Fibroblast of lung (primary cell): ENCODE measurements at places on chromosomes 7 and 10.

DNA sequence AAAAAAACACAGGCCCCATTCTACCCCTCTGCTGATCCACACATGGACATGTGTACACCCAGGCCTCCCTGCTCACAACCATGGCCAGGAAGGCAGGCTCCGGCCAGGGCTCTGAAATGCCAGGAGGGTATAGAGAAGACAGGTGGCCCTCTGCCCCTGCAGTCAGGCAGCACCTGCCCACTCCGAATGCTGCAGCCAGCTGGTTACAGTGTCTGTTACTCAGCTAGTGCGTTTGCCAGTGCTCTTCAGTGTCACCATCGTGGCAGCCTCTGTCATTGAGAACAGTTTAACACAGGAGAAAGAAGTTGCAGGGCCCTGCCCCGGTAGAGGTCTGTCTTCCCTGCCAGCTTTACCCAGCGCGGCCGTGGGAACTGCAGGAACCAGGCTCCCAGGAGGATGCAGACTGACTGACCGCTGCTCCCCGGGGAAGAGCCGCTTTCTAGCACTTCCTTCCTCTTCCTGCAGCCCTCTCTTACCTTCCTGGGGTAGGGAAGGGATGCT, 128.8 kb upstream of the FAM20C start:
- DNase-seq: no peak

DNA sequence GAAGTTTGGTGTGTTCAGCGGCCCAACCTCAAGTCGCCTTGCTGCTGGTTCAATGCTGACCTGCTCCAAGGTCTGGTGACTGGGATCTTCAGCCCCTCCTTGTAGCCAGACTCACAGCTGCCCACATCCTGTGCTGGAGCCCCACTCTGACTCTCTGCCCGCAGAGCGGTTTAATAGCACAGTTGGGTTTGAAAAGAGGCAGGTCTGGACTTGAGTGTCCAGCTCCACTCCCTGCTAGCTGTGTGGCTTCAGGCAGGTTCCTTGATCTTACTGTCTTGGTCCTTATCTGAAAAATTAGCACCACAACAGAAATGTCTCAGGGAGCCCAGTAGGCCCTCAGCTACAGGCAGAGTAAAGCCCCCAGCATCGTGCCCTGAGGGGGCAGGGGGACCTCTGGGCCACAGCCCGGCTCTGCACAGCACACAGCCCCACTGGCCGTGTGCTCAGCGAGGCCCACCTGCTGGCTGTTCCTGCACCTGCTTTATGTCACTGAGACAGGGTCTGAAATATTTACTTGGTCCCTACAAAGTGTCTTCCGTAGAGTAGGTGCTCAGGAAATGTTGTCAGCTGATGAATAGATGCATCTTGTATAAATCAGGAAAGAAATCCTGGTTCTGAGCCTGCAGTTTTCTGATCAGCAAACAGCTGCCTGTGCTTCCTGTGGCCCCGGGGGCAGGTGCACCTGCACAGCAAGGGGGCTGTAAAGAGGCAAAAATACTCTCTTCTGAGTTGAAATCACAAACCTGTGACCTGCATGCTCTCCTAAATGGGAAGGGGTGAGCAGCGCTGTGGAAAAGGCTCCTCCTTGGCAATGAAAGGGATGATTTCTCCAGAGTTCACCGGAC, 155.5 kb downstream of the SVIL start:
- peak; percentile 58 for DNase-seq

- no peak for DNase-seq
Measured at GRCh38 chr10:96462606-96463151, 51.0 kb downstream of the TLL2 start.

GRCh38 chr7:106480161-106480579, 180.8 kb downstream of the CCDC71L start:
- no peak for DNase-seq

GRCh38 chr10:79496896-79497295, 15.4 kb upstream of the EIF5AL1 start:
- DNase-seq: no peak

GRCh38 chr10:78974617-78975317, 94.0 kb upstream of the ZMIZ1 start:
- DNase-seq: peak; percentile 84

DNA sequence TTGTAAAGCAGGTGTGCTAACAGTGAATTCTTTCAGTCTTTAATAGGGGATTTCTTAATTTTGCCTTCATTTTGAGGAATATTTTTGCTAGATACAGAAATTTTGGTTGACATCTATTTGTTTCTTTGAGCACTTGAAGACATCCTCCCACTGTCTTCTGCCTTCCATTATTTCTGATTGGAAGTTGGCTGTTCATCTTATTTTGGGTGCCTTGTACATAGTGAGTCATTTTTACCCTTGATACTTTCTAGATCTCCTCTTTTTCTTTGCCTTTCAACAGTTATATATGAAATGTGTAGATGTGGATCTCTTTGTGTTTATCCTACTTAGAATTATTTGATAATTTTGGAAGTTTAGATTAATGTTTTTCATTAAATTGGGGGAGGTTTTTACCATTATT, 631.0 kb downstream of the AUTS2 start:
- no peak for DNase-seq

DNA sequence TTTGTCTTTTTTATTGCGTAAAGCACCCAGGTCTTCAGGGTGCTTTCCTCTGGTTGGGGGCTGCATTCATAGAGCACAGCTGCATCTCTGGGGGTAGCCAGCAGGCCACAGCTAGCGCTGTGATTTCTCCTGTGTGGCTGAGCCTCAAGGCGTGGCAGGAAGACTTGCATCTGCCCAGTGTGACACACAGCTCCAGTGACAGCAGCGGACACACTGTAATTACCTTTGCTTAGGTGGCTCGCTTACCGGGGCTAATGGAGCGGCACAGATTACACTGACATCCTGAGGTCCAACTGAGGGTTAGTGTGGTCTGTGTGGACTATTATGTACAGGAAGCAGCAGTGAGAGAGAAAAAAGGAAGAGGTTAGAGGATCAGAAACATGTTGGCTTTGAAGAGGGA, 27.1 kb downstream of the ABCB4 start:
- no peak for DNase-seq

- DNase-seq: no peak
Measured at GRCh38 chr10:10526846-10527245, 490.8 kb upstream of the CELF2 start.
